ENCODE measurements at places on chromosomes 5 and 9. TPM values are rescaled to one million over a fixed set of nuclear protein-coding genes. Genes with fewer than 3 reads are reported as not detected.

The SLC46A2 gene
- total RNA-seq: not detected

The RASEF gene
- total RNA-seq: 0.41 TPM

The SURF2 gene
- 33.9 TPM for total RNA-seq

The SGCD gene
- total RNA-seq: 11.7 TPM

The CEL gene
- total RNA-seq: 0.27 TPM

The FGF1 gene
- 1.2 TPM for total RNA-seq

The NDUFAF2 gene
- 24.2 TPM for total RNA-seq

All from fibroblast of the aortic adventitia (primary cell).